ENCODE measurements at places on chromosomes 5 and 9.

DNA sequence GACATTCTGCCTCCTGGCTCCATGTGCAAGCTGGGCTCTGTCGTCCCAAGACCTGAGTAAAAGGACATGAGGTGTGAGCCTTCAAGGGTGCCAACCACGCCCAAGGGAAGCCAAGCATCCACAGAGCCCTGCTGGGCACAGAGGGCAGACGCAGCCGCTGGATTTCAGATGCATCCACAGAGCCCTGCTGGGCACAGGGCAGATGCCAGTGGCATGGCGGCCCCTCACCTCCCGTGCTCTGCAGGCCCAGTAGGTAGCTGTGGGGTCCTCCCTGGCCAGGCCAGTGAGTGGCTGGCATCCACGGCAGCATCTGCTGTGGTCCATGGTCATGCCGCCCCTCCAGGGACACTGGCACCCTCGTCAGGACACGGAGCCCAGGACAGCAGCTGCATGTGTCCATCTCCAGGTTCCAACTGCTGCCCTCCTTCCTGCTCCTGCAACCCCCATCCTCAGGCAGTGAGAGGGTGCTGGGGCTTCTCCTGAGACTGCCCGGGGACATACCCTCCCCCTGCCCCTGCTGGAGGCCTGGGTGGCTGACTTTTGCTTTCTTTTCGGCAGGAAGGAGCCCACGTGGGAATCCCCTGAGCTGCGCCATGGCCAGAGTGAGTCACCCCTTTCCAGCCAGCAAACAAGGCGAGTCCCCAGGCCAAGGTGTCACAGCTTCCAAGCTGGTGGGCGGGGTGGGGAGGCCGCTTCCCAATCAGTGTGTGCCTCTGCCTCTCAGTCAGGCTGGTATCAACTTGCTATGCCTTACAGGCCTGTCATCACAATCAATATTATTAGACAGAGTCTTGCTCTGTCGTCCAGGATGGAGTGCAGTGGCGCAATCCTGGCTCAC lies 4.0 kb upstream of the TRAF2 start:
- DNase-seq, result no peak

- DNase-seq, result no peak
These were observed 2.3 kb upstream of the MAML1 start for GRCh38 chr5:179730356-179730755.

GRCh38 chr9:83999141-83999918 lies 18.7 kb downstream of the RMI1 start:
- DNase-seq, result no peak

- DNase-seq, result no peak
These were observed 36.2 kb downstream of the TARS1 start for GRCh38 chr5:33476992-33477391.

GRCh38 chr9:18786196-18786595 lies 246.8 kb downstream of the SAXO1 start:
- no peak for DNase-seq

GRCh38 chr9:23582836-23583235 lies 243.2 kb downstream of the ELAVL2 start:
- no peak for DNase-seq

DNA sequence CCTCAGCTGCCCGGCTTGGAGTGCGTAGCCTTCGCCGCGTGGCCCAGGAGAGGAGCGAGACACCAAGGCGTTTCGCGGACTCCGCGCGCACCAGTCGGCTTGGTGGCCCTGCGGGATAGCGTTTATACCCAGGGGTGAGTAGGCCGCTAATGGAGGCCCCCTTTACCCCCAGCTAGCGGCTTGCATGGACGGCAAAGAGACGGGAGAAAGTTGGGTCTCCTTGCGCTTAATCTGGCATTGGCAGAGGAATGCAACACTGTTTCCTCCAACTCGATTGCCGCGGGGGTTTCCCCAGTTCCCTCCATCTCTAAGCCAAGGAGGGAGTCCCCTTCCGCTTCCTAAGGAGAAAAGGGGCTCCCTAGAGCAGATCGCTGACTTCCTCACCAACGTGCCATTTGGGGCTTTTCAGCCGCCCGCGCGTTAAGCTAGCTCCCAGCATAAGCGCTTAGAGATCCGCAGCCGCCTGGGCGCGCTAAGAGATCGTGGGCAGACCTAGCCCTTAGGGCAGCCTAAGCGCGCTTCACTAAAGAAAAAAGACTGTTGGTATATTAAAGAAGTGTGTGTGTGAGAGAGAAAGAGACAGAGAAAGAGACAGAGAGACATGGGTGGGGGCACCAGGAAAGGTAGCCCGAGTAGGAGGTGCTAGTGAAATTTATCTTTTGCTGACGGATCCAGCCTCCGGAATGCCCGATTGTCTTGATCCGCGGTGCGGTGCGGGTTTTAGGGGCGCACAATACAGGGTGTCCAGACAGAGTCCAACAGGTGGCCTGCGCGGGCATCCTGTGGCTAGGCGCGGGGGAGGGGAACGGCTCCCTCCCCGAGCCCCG lies 597.9 kb upstream of the SGCD start:
- peak; percentile 61 for DNase-seq

GRCh38 chr5:136665331-136665730 lies 300.0 kb upstream of the TRPC7 start:
- DNase-seq, result no peak

DNA sequence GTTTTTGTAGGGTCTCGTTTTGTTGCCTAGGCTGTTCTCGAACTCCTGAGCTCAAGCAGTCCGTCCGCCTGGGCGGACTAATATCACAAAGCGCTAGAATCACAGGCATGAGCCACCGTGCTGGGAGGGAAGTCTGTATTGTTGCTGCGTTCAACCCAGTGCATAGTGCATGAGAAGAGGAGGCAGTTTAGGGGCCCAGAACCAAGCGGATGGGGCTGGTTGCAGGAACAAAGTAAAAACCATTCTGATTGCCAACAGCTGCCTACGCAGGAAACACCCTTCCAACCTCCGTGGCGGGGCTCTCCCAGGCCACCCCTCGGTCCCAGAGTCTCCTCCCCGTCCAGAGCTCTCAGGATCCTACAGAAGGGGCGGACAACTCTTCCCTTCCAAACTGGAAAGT lies 87.1 kb downstream of the ANXA2R start:
- no peak for DNase-seq

DNA sequence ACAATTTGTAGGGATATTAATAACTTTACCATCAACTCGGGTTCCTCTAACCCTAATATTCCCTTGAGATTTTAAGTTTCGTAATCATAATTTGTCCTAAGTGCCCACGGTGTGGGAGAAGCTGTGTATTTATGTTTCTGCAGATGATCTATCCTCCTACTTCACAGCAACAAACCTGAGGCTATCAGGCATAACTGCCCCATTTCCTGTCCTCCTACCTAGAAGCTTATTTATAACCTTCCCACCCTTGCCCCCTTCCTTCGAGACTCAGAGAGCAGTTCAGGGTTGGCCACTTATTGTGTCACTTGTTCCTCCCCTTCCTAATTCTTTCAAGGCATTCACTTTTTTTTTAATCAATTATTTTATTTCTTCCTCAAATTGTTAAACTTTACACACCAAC lies 29.6 kb upstream of the LCP2 start:
- no peak for DNase-seq

- DNase-seq, result no peak
These were observed 24.9 kb upstream of the CCDC112 start for GRCh38 chr5:115321309-115321708.

GRCh38 chr9:17802249-17802857 lies 223.5 kb downstream of the SH3GL2 start:
- peak; percentile 2 for DNase-seq

DNA sequence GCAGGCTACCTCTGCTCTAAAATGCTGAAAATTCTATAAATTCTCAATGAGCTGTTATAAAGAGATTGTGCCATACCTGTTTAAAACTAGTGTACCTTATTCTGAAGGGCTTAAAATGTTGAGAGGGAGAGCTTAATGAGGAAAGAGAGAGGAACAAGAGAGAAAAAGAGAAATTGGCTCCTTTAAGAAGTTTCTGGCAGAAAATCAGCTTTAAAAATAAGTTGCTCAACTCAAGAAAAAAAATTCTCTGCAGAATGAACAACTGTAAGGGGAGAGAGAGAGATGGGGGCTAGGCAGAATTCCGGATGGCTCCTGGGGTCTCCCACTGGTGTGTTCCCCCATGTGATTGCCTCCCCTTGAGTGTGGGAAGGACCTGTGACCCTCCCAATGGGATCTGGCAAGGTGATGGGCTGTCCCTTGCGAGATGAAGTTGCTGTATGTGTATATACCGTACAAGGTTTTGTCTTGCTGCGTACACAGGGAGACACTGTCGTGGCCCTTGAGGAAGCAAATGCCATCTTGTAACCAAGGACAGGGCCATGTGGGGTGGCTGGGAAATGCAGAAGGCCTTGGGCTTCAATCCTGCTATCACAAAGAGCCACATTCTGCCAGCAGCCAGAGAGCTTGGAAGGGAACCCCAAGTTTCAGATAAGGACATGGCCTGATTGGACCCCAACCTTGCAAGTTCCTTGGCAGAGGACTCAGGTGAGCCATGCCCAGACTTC lies 64.3 kb upstream of the S1PR3 start:
- DNase-seq, result no peak

DNA sequence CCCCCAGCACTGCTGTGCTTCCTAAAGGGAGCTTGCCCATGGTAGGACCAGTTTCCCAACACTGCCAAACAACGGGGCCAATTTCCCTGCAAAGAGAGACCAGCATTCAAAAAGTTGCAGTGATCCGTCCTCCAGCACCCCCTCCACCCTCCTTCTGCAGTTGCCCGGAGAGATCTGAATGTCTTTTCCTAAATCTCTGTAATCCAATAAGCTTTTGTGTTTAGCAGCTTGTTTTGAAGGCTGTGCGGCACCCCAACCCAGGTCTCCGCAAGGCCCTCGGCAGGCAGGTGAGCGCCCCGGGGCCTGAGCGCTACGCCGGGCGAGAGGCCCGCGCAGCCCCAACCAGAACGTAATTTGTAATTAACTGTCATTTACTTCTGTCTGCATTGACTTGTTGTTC lies 366.9 kb upstream of the IRX2 start:
- no peak for DNase-seq

Measured in NCI-H1694 (cell line).